ENCODE measurements at places on chromosomes 7 and 10. TPM values are rescaled to one million over a fixed set of nuclear protein-coding genes. Genes with fewer than 3 reads are reported as not detected.

- H3K36me3 ChIP-seq = no peaks in the 10 kb centered on the region
- no peak for DNase-seq
- no peak overlapping the region for H3K27ac ChIP-seq
- no peaks in the 10 kb centered on the region for H3K4me1 ChIP-seq
Measured at GRCh38 chr7:140841166-140841715, 83.5 kb downstream of the BRAF start.

DNA sequence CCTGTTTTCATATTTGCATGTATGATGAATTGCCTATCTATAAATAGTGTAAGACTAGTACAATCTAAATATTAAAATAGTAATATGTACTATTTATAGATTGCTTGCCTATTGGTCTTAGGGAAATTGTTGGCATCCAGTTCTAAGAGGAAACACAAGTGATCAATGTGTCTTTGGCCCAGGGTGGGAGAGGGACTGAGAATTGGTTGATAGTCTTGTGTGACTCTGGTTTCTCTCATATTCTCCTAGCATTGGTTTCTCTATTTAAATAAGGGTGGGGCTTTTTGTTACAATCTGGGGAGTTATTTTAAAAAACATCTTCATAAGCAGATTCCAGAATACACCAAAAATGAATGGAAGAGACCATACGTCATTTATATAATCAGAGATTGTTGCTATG, 250.1 kb downstream of the EXOC4 start:
- no peaks in the 10 kb centered on the region for H3K36me3 ChIP-seq
- H3K4me1 ChIP-seq = no peaks in the 10 kb centered on the region
- no peak overlapping the region for H3K4me3 ChIP-seq
- no peaks in the 10 kb centered on the region for H3K27me3 ChIP-seq
- DNase-seq = no peak

DNA sequence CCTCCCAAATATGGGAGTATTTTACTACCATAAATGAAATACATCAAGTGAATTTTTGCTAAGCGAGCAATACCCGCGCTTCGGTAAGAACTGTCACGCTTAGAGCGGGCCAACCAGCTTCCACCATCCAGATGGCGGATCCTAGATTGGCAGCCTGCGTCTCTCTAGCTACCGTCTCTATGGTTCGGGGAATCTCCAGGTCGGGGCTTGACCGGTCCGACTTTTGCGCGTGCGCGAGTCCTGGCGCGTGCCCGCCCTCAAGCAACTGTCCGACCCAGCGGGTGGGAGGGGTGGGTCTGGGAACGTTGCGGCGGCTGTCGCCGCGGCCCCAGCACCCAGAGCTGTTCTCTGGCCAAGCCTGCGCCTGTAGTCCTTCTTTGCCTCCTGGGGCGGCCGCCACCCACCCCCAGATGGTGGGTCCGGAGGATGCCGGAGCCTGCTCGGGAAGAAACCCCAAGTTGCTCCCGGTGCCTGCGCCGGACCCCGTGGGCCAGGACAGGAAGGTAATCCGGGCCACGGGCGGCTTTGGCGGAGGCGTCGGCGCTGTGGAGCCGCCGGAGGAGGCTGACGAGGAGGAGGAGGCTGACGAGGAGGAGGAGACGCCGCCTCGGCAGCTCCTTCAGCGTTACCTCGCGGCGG, at the start of gene TBC1D12:
TBC1D12 (plus strand) TSS at position 338 of the 639 bp plus-strand sequence; CDS start at position 411, 73 bp downstream.
- H3K27me3 ChIP-seq = peaks cover 22% of the 10 kb centered on the region
- H3K27ac ChIP-seq = no peak within 1 kb of the TSS
- no peaks in the 10 kb centered on the region for H3K36me3 ChIP-seq

GRCh38 chr10:35876248-35876647, 234.2 kb upstream of the FZD8 start:
- no peaks in the 10 kb centered on the region for H3K4me1 ChIP-seq
- no peak overlapping the region for H3K27ac ChIP-seq
- H3K36me3 ChIP-seq = no peaks in the 10 kb centered on the region
- no peak overlapping the region for H3K4me3 ChIP-seq
- DNase-seq = no peak

- H3K4me3 ChIP-seq = no peak overlapping the region
- H3K27me3 ChIP-seq = peaks cover 3% of the 10 kb centered on the region
- no peaks in the 10 kb centered on the region for H3K4me1 ChIP-seq
- H3K27ac ChIP-seq = no peak overlapping the region
Measured at GRCh38 chr10:1200866-1201807, 145.0 kb downstream of the WDR37 start.

The GRID2IP gene
- 0.33 TPM for total RNA-seq

The PNLIPRP3 gene
- not detected for total RNA-seq

The CHRM2 gene
- not detected for total RNA-seq
